Lung microvascular endothelial cell (primary cell): ENCODE measurements at places on chromosomes 3 and 15.

- no peak for DNase-seq
Observed at GRCh38 chr15:94231723-94232468, 535 bp downstream of the MCTP2 start.

DNA sequence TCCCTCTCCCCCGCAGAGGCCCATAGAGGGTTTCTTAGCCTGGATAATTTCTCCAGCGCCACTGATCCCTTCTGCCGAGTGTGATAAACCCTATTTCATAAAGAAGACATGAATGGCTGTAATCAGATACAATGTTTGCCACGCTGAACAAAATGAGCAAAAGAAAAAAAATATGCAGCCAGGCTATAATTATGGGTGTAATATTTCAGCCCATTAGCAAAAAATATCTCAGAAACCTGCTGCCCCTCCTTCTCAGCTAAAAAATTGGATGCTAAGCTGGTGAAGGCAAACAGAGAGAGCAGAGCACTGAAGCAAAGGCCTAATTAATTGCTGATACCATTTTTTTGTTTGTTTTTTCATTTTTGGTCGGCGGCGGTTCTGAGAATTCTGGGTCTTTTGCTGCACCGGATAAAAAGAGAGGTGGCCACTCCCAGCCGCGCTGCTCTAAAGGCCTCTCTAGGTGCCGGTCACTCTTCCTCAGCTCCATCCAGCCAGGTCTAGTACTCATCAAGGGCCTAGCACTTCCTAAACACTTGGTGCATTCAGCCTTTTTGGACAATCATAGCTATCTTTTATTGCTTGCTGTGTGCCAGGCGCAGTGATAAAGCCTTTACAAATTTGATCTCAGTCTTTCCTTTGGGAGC is 128.7 kb upstream of the TLE3 start:
- DNase-seq: no peak

- DNase-seq: no peak
Observed at GRCh38 chr3:33231756-33232465, 13.3 kb upstream of the SUSD5 start.

GRCh38 chr3:108528459-108529252 is 18.3 kb upstream of the MYH15 start:
- peak; percentile 54 for DNase-seq

DNA sequence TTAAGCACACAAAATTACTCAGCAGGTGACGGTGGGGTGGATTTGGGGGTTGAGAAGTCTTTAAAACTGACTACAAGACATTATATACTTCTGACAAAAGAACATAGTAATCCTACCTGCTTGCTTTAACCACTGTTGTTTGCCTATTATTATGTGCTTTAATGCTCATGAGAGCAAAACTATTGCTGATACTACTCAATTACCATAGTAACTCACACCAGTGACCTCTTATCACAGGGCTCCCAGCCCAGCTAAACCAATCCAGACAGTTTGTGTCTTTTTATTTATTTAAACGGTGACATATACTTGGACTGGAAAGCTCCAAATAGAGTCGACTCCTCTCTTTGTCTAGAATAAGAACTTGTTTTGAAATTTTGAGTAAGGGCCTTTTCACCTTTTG is 42.8 kb upstream of the FEZF2 start:
- DNase-seq: no peak

DNA sequence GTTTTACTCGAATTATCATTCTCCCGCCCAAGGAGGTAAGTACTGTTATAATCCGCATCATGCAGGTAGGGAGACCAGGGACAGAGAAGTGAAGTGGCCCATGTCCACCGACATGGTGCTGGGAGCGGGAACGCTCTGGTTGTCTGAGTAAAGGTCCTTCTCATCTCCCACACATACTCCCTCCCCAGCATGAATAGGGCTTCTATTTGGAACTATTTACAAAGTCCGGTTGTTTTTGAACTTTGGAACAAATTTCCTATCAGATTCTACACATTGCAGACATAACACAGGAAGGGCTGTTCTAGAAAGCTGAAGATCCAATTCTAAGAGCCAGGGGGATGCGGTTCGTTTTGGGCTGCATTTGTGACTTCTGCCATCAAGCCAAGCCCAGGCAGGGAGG is 94.8 kb upstream of the TLE3 start:
- no peak for DNase-seq

DNA sequence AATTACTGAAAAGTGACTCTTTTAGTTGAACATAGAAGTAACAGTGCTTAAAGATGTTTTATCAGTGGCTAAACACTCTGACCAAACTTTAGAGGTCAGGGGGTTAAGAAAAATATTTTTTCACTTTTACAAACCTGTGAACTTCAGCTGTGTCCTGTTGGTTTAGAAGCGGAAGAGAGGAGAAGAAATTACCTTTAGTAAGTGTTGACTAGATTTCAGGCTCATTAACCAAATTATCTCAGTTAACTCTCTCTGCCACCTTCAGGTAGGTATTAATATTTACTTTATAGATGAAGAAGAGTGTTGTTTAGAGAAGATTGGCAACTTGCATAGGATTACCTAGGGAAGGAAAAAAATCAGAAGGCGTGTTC is 151.9 kb upstream of the CMC1 start:
- DNase-seq: no peak

DNA sequence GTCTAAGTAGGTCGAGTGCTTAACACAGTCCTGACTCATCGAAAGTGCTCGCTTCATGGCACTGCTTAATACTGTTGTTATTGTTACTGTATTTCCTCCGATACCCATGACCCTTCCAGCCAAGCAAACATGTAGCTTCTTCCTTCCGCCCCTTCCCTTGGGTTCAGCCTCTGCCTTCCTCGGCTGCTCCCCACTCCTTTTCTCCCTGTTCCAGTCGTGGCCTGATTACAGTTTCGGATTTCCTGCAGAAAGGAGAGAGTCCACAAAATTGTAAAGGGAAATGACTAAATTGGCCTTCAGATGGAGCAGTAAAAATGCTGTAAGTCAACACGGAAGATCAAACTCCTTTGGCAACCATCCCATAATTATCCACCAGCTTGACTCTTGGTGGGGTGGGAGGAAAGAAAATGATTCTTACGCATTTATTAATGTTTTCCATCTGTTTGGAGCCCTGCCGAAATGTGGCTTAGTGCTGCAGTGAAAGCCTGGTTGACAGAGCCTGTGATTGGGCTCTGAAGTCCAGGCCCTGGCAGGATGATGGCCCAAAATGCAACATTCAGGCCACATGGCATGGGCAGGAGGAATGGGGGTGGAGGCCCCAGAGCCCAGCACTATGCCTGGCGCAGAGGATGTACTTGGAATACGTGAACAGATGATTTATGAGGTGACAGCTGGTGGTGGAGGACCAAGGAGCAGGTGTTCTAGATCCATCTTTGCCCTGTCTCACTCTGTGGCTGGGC is 37.6 kb downstream of the FAM3D start:
- peak; percentile 96 for DNase-seq

DNA sequence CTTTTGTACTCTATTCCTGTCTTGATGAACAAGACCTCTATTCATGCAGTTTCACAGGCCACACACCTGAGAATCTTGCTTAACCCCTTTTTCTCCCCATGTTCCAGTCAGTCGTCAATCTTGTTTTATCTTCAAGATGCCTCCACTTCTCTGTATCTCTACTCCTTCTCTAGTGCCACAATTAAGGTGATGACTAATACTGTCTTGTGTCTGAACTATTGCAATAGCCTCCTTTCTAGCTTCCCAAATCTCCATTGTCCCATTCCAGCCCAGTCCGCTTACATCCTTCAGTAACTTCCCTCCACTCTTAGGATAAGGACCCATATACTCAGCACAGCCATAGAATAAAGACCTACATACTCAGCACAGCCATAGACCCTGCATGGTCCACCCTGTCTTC is 24.7 kb downstream of the CHST14 start:
- DNase-seq: no peak

DNA sequence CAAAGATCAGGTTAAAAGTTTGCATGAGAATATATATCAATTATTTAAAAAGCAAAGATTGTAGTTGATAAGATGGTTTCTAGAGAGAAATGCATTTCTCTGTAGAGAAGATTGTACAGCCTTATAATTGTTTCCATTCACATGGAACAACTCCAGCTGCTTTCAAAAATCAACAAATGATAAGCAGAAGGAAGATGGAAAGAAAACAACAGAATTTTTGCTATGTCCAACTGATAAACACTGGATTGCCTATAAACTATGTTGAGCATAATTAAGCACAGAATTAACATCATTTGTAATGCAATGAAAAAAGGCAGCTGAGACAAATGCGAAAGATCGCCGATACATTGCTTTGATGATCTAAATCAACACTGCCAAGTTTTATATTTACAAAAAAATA is 89.0 kb downstream of the C3orf85 start:
- DNase-seq: no peak

- DNase-seq: no peak
Observed at GRCh38 chr3:112777811-112778210, 68.9 kb downstream of the CD200R1L start.
